NCI-H1436 (cell line): ENCODE measurements at places on chromosomes 1 and 21.

GRCh38 chr1:41313661-41314131, 47.5 kb upstream of the FOXO6 start:
- no peak for DNase-seq

- no peak for DNase-seq
Measured at GRCh38 chr1:68173936-68174737, 58.2 kb downstream of the WLS start.

GRCh38 chr1:5992814-5993555, 760 bp upstream of the NPHP4 start:
- no peak for DNase-seq

DNA sequence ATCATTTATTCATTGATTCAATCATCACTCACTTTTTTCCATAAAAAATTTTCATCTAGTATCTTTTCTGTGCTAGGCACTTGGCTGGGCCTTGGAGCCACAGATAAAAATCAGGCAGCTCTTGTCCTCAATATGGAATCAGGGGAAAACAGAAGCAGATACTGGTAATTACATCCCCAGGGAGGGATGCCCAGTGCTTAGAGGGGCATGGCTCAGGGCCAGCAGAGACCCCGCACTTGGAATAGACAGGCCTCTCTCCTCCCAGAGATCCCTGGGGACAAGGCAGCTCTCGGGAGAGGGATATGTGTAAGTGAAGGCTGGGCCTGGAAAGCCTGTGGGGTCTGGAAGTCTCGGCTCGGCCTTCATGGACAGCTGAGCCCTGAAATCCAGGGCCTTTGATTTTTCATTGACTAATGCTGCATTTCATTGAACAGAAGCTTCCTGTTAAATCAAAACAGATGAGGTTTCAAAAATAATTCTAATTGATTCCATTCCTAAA, 180.4 kb downstream of the FOXD2 start:
- no peak for DNase-seq

DNA sequence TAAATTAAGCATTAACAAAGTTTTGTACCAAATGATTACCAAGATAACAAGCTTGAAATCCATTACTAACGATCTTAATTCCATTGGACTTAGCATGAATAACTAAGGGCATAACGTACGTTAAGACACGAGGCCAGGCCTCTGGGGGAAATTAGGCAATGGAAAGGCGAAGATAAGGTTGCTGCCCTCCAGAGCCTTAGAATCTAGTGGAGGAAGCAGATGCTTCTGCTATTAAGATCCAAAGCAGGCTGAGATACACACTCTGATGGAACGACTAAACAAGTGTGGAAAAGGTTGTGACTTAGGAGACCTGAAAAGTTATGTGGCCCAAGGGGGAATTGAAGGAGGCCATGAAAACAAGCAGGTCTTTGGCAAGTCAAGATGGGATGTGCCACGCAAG, 6.0 kb downstream of the AKNAD1 start:
- DNase-seq, result no peak

DNA sequence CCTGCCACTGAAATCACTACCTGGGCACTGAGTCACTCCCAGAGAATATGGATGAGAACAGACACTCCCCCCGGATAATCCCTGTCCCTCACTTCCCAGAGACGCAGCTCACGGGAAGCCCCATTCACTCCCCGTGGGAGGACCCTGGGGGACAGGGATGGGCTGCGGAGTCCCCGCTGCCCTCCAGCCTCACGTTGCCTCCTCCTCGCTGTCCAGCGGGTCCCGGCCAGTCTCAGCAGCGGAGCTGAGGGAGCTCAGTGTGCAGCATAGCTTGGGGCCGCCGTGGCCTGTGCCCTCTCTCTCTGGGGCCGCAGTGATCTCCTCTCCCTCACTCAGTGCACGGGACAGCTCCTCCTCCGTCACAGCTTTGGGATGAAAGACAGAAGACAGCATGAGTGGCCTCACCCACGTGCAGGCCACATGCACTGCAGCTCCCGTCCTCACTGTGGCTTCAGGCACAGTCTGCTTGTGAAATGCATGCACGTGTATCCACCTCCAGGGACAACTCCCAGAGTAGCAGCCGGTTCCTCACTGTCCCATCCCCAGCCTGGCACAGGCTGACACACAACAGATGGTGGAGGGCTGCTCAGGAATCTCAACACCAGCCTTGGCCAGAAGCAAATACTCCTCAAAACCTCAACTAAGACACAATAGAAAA, 7.4 kb downstream of the CFAP410 start:
- DNase-seq, result no peak

DNA sequence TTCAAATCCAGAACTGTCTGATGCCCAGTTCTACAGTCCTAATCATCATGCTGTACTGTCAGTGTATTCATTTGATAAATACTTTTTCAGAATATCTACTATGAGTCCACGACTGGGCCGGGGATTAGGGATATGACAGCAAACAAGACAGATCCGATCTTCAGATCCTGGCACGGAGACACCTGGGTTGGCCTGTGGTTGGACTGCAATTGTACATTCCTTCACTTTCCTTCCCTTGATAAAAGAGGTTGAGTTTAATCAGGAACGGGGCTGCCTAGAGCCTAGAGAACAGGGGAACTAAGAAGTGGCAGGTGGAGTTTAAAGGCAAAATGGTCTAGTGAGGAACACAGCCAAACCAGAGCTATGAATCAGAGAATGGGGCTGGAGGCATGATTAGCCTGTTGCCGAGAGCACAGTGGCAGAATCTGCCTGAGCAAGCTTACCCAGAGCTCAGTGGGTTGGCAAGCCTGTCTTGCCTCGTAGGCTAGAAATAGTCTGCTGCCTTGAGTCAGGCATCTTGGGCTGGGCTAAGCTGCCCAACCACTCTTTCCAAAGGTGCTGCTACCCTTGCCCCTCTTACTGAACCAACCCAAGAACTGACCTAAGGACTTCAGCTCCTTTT, 38.1 kb upstream of the PTCH2 start:
- DNase-seq, result no peak

- DNase-seq, result no peak
Measured at GRCh38 chr1:186626356-186626932, 53.8 kb downstream of the PTGS2 start.

- no peak for DNase-seq
Measured at GRCh38 chr1:143717434-143717833, 254.4 kb downstream of the FAM72C start.

DNA sequence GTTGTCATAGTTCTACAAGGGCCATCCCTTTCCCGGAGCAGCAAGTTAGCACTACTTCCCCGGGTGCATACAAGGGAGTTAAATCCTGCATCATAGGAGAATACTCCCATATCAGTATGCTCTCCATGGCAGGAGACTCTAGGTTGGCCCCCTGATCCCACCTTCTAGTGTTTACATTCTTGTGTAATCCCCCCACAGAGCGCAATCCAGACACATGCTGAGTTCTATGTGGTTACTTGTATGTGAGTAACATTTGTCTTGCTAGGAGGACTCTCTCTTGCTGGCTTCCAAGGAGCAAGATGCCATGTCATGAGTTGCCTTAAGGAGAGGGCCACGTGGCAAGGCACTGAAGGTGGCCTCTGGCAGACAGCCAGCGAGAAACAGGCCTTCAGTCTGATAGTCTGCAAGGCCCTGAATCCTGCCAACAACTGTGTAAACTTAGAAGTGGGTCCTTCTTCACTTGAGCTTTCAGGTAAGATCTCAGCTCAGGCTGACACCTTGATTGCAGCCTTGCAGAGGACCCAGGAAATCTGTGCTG, 155.3 kb downstream of the CDC7 start:
- no peak for DNase-seq

GRCh38 chr1:9603766-9604753, 15.3 kb downstream of the TMEM201 start:
- no peak for DNase-seq

DNA sequence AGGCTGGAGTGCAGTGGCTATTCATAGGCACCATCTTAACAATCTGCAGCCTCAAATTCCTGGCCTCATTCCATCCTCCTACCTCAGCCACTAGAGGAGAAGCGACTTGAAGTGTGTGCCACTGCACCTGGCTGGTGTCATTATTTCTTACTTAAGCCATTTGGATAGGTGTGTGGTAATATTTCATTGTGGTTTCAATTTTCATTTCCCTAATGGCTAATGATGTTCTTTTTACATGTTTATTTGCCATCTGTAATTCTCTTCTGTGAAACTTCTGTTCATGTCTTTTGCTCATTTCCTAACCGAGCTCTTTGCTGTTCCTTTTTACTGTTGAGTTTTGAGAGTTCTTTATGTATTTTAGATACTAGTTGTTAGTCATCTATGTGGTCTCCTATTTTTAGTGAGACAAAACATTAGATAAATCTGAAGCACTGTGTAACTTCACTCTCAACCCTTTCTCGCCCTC, 66.8 kb downstream of the SLC27A3 start:
- DNase-seq, result peak; percentile 31

DNA sequence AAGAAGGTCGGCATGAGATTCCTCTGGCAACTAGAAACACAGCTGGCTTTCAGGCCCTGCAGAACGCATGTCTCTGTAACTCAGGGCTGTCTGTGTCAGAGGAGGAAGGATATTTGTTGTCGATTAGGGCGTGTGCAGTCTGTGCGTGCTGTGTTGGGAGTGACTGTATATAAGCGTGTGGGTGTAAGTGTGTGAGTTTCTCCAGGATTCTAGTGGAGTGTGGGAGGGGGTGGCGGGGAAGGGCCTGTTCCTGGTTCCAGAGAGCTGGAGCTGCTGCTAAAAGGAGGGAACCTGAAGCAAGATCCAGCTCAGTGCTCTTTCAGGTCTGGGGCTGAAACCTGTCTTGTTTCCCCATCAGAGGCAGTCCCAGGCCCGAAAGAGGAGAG, 74.3 kb downstream of the SLC16A1 start:
- no peak for DNase-seq

DNA sequence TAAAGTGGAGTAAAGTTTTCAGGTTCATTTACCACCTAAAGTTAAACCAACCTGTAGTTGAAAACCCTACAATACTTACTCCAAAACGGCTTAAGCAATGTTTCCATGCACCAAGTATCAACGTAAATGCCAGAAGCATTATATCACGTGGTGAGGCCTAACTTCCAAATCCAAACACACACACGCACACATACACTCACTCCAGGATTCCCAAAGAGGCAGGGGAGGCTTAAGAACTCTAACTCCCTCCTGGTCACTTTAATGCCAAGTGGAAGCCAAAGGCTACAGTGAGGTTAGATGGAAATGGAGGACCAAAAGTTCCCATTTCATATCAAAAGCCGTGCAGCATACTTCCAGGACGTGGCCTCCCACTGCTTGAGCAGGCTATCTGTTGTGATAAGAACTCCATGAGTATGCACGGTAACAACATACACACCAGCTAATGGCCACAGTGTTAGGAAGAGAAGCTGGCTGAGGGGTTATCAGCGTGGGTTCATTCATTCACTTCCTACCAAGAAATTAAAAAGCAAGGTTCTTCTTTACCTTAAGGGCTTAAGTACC, 224.1 kb downstream of the SLC45A1 start:
- no peak for DNase-seq

- DNase-seq, result peak; percentile 52
Measured at GRCh38 chr1:73998348-73998959, 199.5 kb downstream of the LRRIQ3 start.

- no peak for DNase-seq
Measured at GRCh38 chr1:86296305-86297205, 99.6 kb downstream of the ODF2L start.

DNA sequence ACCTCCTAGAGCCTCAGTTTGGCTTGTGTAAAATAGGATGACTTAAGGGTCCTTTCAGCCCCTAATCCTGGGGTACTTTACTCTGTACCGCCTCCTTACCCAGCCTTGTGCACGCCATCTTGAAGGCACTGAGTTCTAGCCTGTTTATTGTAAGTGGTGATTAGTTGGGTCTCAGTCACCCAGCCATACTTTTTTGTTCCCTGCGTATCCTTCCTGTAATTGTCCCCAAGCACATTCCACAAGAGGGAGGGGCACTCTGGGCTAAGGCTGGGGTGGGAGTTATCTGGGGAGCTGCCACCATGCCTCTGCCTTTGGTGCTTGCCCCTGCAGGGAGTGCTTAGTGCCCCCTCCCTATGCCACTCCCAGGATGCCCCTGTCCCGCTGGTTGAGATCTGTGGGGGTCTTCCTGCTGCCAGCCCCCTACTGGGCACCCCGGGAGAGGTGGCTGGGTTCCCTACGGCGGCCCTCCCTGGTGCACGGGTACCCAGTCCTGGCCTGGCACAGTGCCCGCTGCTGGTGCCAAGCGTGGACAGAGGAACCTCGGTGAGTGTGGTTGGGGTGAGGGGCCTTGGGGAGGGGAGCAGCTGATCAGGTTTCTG, 856 bp downstream of the FDPS start:
- DNase-seq, result no peak

- no peak for DNase-seq
Measured at GRCh38 chr1:30145723-30146303, 577.6 kb downstream of the MATN1 start.

DNA sequence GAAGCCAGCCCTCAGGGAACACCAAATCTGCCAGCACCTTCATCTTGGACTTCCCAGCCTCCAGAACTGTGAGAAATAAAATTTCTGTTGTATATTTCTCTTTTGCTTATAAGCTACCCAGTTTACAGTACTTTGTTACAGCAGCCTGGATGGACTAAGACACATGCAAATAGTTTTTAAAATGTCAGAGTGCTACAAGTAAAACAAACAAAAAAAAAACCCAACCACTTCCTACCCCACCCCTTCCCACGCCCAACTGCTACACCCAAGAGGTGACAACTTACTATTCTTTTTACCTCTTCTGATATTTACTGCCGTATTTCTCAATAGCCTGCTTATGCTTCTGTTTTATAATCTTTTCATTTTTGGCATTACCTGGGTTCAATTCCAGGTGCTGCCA, 8.6 kb upstream of the SPSB1 start:
- no peak for DNase-seq

DNA sequence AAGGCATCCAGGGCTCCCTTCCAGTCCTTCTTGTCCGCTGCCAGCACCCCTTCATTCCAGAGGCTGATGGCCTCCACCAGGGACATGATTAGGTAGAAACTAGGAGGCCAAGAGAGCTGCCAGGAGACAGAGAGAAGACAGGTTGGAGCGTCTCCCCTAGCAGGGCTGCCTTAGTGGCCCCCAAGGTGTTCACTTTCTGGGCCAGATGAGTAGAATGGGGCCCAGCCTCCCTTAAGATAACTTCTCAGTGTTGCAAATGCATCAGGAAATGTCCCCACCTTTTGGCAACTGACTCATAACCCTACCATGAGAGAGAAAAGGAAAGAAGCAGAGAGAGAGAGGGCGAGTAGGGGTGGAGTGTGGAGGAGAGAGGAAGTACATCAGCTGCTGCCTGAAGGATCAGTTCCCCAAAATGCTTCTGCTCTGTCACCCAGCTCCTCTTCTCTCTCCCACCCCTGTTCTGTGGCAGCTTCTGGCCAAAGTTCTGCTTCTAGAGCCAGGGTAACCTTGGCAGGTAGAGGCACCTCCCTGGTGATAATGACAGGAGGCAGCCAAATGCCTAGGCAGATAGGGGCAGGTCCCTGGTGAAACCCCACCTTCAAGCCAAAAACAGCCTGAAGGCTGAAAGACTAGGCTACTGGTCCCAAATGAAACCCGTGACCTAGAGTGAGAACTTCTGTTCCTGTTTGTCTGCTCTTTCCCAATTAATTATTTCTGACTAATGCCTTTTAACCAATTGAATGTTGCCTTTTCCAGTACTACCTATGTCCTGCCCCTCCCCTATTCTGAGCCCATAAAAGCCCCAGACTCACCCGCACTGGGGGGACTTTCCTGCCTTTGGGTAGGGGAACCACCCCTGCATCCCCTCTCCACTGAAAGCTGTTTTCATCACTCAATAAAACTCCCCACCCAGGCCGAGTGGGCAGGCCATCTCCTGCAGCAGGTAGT, at the start of gene NCF2:
Gene NCF2, minus strand, starts transcription at position 216 of the 948 bp plus-strand sequence. Its CDS starts 130 bp downstream, at position 86.
- DNase-seq, result no peak

GRCh38 chr1:99560207-99561040, 85.5 kb upstream of the PALMD start:
- DNase-seq, result no peak
